Stimulated activated CD8-positive, alpha-beta memory T cell treated with anti-CD3 and anti-CD28 coated beads, Interleukin-15, amount 100 ng/mL, for 48 hours (primary cell): ENCODE measurements at places on chromosomes 12 and 14.

- DNase-seq: no peak
These were observed 67.1 kb downstream of the DERA start for GRCh38 chr12:15977999-15978951.

DNA sequence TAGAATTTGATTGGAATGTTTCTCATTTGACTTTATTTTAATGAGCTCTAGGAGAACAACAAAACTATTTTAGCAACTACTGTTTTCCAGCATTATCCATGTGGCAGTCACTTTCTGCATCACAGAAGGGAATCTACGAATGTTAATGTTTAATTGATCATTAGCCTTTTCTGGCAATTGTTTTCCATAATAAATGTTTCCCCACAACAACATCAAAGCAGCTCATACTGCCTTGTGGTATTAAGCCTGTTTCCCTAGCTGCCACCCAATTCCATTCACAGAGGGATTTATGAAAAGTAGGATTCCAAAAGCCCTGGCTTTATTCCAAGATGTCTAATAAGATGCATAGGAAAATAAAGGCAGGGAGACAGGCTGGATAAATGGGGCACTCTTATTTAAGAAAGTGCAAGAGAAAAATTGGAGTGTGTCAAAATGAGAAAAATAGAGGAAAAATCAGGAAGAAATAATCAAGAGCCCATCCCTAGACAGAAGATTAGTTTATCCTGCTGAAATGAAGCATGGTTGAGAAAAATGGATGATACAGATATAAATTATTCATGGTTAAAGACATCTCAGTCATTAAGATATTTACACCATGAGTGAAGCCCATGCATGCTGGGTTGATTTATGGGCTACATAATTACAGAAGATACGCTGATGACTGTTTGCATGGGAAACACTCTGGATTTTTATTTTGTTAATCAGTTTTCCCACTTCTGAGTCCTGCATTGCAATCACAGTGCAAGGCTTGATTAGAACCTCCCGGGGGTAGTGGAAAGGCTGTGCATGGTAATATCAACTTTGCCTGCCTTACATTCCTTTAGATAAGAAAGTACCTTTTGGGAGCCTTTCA lies 180.3 kb downstream of the HELB start:
- no peak for DNase-seq

DNA sequence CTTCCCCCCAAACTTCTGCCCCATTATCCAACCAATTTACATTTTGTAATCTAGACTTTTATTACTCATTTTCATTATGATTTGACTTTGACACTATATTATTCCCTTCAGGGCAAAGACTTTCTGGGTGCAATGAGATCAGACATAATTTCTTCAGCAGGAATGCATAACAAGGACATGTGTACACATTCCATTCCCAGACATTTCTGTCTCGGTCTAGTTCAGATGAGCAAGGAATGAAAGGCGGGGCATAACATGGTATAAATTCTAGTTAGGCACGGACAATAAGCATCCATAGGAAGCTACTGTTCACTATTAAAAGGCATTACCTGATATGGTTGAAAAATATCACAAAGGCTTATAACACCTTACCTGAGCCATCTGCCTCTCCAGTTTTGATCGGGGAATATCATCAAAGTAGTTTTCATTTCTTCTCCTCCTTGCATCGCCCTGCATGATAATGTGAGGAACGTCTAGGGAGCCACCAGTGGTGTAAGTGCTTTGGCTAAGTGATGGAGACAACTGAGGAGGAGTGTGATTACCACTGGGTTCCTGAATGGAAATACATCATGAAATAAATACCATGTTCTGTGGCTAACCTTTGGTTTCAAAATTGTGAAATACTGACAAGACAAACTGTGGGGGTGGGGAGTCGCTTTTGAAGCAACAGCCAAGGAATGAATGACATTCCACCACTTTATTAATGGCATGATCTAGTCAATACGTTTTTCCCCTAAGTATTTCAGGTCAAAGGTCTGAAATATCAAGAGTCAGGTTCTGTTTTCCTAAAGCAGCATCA lies 183.9 kb downstream of the APAF1 start:
- DNase-seq: no peak

- no peak for DNase-seq
These were observed 361.3 kb upstream of the TMTC1 start for GRCh38 chr12:30144777-30145683.

DNA sequence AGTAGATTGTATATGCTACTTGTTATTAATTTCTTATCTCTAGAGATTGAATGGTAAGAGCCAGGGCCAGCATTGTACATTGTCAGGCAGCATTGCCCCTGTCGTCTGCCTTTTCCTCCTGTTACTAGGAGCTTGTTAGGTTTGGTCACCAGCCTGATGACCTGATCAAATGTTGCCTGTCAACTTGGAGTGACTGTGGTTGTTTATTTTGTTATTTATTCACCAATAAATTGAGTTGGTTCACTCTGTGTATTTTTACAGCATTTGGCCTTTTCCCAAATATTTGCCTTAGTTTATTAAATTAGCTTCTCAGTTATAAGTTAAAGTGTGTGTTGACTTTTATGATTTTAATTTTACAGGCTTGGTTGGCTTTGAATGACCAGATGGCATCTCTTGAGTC lies 88.4 kb downstream of the PRKCH start:
- no peak for DNase-seq

DNA sequence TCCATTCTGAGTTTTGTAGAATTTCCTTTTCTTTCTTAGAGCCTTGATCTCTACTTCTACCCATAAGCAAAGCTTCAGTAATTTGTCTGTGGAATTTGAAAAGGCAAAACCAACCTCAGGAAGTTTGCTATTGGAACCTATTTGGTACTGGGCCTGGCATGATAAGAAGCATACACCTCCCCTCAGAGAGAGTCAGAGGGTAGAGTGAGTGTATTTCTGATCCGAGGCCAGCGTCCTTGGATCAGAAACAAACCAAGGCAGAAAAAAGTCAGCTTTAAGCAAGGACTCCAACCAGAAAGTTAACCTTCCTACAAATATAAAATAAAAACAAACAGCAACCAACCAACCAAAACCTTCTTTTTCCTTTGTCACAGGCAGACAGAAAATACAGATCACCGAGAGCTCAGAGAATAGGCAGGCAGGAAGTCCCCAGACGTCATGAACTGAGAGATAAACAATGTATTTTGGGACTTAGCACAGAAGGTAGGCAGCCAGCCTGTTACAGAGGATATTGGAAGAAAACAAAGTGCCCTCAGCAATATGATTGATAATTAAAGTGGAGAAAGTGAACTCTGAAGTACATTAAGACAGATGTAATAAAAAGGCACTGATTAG lies 141.5 kb downstream of the NEDD1 start:
- DNase-seq: no peak

DNA sequence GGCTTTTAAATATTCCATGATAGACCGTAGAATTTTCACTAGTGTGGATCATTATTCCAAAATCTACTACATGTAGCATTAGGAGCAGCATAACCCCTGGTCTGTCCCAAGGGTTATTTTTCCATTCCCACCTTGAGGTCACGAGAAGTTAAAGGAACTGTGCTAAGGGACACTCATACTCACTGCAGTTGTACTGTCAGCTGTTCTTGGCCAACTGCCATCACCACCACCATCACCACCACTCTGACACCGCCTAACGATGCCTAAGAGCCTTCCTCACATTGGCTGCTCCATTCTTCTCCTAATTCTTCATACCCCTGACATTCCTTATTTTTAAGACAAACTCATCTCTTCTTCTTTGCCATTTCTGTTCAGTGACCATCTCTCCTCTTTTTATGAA lies 13.4 kb upstream of the PTGDR start:
- no peak for DNase-seq

GRCh38 chr12:34605955-34606748 lies 583.9 kb downstream of the ALG10 start:
- DNase-seq: no peak

DNA sequence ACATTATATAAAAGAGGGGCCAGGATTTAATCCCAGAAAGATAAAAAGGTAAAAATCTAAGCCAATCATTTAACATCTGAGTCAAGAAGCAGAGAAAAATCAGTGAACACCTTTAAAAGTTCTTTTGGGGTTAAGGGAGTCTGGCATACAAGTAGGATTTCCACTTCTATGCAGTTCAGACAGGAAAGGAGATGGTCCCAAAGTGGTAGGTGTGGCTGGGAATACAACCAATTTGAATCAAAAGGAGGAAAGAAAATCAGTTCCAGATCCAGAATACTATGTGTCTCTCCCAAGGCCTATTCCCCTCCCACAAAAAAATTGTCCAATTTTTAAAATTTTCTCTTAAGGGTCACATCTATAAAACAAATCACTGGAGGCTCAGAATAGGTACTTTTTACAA lies 167.4 kb downstream of the PHLDA1 start:
- DNase-seq: no peak

- DNase-seq: no peak
These were observed 262.8 kb downstream of the SLC16A7 start for GRCh38 chr12:59858508-59859170.

- no peak for DNase-seq
These were observed 82.2 kb upstream of the ATXN7L3B start for GRCh38 chr12:74455429-74455828.

- DNase-seq: no peak
These were observed 99.2 kb downstream of the ADGRD1 start for GRCh38 chr12:131052929-131053328.

- DNase-seq: no peak
These were observed 117.3 kb downstream of the NEDD1 start for GRCh38 chr12:97024393-97024792.

- DNase-seq: no peak
These were observed 124.6 kb upstream of the E2F7 start for GRCh38 chr12:77189901-77190416.

DNA sequence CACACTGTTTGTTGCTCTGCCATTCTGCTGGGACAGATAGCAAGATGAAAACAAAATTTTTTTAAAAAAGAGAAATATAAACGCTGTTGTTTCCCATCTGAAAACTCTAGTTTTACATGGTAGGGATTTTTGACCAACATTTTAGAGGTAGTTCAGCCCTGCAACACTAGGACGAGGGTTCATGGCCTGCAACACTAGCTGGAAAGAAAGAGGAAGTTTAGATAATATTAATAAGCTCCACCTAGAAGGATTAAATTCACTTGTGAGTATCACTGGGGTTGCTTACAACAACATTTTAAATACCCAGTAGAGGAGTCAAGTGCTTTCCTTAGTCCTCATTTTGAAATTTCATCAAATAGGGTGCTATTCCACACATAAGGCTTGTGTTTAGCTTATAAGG lies 68.2 kb downstream of the SRGAP1 start:
- no peak for DNase-seq

GRCh38 chr12:29569132-29569757 lies 71.8 kb upstream of the OVCH1 start:
- DNase-seq: no peak

DNA sequence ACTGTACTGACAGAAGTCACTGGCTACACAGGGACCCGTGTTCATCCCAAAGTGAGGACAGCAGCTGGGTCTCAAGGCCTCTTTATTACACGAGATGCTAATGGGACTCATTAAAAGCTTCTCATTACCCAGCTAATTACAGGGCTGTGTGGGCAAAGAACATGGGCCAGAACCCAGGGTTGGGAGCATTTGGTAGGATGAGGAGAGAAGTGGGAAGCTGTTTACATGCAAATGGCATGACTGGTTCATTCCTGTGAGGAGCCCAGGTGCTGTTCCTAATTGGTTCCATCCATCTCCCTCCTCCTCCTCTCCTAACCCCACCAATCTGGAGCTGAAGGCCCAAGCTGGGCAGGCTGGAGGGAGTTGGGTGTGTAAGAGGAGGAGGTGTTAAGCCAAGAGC lies 8.9 kb upstream of the TAC3 start:
- DNase-seq: no peak

DNA sequence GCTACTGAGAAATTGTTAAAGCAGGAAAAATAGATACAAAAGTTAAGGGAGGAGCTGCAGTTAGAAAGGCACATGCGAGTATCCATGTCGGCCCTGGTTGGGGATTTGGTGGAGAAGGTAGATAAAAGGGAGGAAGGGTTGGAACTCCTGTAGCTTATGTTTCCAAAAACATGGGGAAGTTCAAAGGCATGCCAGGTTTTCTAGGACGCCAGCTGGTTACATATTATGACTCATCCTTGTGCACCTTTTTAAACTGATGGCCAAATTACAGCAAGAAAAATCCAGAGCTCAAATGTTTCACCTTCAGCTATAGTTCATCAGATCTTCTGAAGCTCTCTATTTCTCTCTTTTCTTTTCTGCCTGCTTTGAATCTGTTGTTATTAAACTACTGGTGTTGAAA lies 13.2 kb upstream of the MAP4K5 start:
- no peak for DNase-seq

DNA sequence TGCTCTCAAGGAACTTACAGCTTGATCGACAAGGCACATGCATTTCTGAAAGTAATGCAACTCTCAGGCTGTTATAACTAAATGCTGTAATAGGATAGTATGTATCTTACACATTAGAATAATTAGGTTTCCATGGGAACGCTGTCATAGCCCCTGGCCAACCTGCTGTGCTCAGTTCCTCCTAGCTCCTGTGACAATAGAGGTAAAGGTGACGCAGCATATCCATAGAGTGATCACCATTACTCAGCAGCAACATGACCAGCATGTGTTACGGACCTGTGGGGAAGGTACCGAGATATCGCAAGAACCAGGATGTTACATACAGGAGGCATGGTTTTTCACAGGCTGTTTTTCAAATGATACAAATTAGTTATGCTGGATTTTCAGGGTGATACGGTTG lies 150.7 kb downstream of the CAND1 start:
- DNase-seq: no peak

- peak; percentile 31 for DNase-seq
These were observed 654 bp upstream of the SUPT16H start for GRCh38 chr14:21384494-21384851.

GRCh38 chr14:77161011-77161410 lies 19.4 kb upstream of the ZDHHC22 start:
- no peak for DNase-seq
